Activated T-cell treated with anti-CD3 and anti-CD28 coated beads, Interleukin-2, amount 50 U/mL, for 1 hour (primary cell): ENCODE measurements at places on chromosomes 2 and 18.
A peak's percentile ranks its signal among the peaks of the same experiment; 100 is the strongest.

DNA sequence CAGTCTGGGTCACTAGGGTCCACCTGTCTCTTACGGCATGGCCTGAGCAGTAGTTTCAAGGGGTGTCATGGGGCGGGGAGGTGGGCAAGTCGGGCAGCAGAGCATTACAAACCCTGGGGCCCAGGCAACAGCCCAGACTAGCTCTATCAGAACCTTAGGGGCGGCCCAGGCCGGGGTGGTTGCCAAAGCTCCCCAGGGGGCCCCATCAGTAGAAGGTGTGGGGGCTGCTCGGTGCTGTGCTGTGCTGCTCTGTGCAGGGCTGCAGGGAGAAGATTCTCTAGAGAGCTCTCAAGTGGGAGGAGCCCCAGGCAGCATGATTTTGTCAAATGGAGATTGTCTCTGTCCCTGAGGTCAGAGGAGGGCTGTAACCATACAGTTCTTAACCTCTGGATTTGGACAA is 36.4 kb upstream of the SLC14A1 start:
- peak; percentile 39 for DNase-seq

DNA sequence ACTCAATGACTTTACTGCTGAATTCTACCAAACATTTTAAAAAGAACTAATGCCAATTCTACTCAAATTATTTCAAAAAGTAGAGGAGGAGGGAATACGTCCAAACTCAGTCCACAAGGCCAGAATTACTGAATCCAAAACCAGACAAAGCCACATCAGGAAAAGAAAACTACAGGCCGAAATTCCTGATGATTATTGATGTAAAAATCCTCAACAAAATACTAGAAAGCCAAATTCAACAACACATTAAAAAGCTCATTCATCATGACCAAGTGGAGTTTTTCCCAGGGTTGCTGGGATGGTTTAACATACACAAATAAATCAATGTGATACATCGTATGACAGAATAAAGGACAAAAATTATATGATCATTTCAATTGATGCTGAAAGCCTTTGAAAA is 103.9 kb upstream of the UBE2E3 start:
- no peak for DNase-seq

- DNase-seq = no peak
These were observed 341.2 kb upstream of the SLC14A2 start for GRCh38 chr18:45274026-45274425.

DNA sequence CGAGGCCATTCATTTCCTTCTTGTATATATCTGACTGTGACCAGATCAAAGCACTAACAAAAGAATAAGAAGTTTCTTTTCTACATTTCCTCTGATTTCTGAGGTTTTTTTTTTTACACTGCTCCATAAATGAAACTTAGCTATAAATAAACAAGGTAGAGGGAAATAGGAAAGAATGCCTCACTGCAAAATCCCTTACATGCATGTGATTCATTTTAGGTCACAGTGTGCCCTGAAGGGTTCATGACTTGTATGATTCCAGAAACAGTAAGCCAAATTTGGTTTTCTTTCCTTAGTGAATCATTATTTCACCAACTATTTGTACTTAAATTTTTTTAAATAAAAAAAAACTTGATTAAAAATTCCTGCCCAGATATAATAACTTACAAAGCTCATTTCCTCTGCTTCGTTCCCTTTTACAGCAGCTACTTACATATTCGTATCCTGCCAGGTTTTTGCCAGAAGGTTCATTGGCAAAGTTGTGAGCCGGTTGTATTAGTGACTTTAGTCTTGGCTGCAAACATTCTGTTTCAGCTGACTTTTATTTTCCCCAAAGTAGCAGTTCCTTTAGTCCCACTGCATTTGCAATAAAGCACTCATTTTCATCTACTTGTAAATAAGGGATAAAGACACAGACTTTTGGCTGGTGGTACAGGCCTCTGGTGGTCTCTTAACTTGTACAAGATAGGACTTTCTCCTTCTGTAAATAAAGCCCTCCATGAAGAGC is 58.6 kb downstream of the LRP2 start:
- no peak for DNase-seq

DNA sequence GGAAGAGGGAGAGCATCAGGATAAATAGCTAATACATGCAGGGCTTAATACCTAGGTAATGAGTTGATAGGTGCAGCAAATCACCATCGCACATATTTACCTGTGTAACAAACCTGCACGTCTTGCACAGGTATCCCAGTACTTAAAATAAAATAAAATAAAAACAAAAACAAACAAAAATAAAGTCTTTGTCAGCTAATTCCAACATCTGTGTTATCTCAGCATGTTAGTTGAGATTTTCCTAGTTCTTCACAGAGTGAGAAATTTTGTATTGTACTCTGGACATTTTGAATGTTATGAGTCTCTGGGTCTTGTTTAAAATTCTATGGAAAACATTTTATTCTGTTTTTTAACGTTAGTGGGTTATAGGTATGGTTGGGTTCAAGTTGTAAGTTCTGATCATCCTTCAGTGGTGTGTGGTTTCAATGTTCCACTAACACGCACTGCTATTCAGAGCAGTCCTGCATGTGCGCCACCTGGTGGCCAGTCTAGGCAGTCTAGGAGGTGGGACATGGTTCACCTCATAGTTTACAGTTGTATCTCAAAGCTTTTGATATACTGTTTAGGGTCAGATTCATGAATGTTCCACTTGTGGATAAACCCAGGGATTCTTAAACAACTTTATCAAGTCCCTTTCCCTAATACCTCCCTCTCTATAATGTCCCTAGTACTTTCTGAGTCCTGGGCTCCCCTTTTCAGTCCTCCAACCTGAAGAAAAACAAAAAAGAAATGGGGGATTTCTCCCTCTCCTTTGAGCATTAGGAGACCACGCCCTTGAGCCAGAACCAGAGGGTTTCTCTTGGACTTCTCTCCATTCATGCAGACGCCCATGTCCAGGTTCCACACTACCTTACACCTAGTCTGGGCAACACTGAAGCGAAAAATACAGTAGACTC is 213.4 kb upstream of the GATA6 start:
- DNase-seq = peak; percentile 78

DNA sequence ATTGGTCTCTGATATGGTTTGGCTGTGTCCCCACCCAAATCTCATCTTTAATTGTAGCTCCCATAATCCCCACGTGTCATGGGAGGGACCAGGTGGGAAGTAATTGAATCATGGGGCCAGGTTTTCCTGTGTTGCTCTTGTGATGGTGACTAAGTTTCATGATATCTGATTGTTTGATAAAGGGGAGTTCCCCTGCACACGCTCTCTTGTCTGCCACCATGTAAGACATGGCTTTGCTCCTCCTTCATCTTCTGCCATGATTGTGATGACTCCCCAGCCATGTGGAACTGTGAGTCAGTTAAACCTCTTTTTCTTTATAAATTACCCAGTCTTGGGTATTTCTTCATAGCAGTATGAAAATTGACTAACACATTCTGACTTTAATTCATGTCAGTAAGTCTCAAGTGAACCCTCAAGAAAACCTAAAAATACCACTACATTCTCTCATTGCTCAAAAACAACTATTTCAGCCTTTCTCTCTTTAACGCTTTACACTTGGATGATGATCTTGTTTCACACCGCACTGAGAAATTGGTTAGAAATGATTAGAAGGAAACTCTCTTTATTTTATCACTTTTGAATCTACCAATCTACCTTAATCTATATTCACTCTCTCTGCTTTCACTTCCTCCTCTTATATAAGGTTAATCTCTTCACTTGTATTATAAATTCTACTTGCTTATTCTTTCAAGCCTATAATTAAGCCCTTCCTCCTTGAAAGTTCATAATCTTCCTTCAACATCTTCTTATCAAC is 110.1 kb downstream of the GALR1 start:
- no peak for DNase-seq

- DNase-seq = no peak
These were observed 47.3 kb downstream of the CD8B2 start for GRCh38 chr2:106534471-106534870.

DNA sequence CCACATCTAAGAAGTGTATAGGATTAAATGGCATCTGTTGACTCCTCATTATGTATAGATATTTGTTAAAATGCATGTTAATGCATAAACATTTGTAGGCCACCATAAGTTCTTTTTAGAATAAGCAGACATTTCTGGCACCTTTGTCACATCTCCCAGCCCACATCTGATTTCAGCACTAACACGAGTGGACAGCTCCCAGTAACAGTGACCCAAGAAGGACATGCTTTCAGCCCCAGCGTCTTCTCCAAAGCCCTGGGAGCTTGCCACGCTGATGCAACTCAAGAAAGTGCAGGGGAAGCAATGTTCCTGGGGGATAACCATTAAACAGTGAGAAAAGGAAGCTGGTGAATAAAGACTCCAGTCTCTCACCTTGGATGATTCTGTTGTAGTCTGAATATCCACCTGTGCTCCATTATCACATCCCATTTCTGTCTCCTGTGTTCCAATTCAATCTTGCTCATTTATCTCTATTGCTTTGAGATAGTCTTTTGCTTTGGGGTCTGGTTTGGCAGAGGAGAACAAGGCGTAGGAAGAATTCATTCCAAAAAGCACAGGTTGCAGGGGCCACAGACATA is 182.6 kb upstream of the THSD7B start:
- DNase-seq = no peak

- DNase-seq = no peak
These were observed 9.1 kb upstream of the PRELID3A start for GRCh38 chr18:12398625-12399024.
